T-helper 17 cell (primary cell): ENCODE measurements at places on chromosomes 7 and 10.

GRCh38 chr7:120373174-120373573 is 100.2 kb downstream of the KCND2 start:
- no peak for DNase-seq

DNA sequence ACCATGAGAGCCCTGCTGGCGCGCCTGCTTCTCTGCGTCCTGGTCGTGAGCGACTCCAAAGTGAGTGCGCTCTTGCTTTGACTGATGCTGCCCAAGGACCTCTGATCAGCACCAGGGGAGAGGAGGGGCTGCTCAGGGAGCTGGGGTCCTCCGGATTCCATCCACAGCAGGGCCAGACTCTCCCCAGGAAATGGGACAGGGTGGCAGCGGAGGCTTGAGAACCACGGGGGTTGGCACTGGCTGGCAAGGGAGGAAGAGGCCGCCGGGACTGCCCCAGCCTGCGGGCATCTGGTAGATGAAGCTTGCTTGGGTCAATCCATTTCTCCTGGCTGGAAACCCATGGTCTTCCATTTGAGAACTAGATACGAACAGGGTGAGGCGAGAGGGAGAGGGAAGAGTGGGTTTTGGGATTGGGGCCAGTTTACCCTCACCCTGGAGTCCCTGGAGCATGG is 647 bp downstream of the PLAU start:
- no peak for DNase-seq

GRCh38 chr10:58511765-58512490 is 744 bp upstream of the BICC1 start:
- no peak for DNase-seq

- no peak for DNase-seq
Observed at GRCh38 chr10:99654390-99655175, 4.7 kb upstream of the ENTPD7 start.

- DNase-seq, result no peak
Observed at GRCh38 chr7:111029574-111030251, 61.2 kb upstream of the LRRN3 start.

GRCh38 chr7:29794959-29795629 is 11.2 kb upstream of the WIPF3 start:
- no peak for DNase-seq

GRCh38 chr7:82050792-82051191 is 280.9 kb upstream of the HGF start:
- no peak for DNase-seq

DNA sequence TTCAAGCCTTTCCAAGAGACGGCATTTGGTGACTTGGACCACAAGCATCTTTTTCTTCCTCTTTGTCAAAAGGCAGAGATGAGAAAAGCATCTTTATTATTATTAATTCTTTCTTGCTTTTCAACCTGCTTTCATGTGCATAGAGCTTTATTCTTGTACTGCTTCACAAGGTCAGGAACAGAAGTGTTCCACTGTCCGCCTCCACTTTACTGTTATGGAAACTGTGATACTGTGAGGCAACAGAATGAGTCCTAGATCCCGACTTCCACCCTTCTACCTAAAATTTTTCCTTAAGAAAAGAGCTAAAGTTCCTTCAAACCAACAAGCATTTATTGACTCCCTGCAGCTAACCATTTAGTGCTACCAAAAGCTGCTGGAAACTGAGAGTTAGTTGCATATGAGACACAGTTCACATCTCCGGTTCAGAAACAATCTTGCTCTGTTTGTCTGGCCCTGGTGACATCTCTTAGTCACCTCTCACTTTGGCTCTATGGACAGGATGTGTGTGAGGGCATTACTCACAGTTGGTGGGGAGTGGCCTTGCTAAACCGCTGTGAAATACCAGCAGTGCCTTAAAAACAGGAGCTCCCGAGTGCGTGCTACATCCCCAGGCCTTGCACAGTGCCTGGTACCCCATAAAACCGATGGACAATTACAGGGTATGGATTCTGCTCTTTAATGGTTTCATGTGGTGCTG is 77.1 kb upstream of the TRIL start:
- no peak for DNase-seq

DNA sequence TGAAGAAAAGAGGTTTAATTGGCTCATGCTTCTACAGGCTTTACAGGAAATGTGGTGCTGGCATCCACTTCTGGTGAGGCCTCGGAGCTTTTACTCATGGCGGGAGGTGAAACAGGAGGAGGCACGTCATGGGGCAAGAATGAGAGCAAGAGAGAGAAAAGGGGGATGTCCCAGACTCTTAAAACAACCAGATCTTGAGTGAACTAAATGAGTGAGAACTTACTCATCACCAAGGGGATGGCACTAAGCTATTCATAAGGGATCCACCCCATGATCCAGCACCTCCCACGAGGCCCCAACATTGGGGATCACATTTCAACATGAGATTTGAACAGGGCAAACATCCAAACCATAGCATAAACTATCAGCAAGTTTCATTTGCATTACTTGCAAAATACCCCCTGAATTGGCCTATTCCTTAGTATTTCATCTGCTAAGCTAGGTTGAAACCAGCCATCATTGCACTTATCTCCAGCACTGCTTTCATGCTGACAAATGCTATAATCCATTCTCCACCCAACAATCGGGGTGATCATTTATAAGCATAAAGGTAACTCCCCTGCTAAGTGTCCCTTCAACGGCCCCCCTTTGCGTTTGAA is 179.0 kb downstream of the NOC3L start:
- no peak for DNase-seq

DNA sequence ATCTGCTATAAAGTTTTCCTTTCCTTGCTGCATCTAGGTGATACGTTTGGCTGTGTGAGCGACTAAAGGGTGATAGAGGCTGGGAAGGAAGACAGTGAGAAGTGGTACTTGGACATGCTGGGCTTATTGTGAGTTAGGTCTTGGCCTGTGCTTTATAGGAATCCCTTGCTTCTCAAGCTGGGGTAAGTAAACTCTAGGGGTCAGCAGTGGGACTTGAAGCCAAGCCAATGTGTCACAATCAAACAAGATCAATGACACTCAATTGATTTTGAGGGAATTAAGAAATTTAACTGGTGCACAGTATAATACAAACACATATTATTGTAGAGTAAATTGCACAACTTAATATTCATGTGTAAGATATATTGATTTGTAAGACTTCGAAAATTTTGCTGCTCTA is 155.8 kb upstream of the AOAH start:
- DNase-seq, result no peak

- no peak for DNase-seq
Observed at GRCh38 chr10:47247148-47248059, 52.6 kb upstream of the GDF10 start.

DNA sequence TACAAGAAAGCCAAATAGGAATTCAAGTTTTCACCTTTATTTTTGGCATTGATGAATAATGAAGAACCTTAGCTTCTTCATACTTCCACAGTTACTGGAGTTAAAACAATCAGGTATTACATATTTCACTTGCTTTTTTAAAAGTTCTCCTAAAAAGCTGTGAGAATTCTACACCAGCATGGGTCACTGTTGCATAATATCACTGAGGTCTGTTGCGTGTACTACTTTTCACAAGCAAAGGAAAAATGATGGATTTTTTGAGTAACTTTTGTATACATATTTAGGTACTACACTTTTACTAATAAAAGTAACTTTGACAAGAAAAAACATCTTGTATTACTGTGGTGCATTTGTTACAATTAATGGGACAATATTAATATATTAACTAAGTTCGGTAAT is 15.2 kb downstream of the FAM24B start:
- DNase-seq, result no peak

DNA sequence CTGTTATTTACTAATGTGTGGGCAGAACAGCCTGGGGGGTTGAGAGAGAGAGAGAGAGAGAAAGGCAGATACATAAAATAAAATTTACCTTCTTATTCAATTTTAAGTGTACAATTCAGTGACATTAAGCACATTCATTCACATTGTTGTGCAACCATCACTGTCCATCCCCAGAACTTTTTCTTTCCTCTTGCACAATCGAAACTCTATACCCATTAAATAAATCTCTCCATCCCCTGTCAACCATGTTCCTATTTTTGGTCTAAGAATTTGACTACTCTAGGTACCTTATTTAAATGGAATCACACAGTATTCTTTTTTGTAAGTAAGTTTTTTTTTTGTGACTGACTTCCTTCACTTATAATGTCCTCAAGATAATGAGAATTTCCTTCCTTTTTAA is 181.6 kb downstream of the SND1 start:
- no peak for DNase-seq

DNA sequence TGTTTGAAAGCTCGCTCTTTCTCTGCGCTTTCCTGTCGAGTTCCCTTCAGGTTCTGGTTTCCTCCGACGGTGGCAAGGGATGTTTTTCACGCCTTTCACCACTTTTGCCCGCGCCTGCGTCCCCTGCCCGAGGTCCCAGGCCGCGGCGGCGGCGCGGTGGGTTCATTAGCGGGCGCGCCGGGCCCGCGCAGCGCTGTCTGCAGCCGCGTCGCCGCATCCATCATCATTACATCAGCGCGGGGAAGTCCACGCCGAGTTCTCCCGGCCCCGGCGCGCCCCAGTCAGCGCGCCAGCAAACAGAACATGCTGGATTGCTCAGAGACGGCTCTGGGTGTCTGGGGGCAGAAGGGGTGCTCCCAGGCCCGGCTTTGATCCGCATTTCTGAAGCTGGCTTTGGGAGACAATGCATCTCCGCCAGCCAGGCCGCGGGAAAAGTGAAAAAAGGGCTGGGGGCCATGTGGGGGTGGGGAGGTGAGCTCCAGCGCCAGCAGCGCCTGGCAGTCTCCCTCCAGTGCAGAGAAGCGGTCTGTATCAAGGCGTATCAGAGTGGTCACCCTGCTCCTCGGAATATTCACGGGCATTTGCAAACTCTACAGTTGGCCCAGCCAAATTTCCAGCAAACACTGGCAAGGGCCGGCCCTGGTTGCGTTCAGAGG is 8.9 kb downstream of the GLI3 start:
- DNase-seq, result no peak

GRCh38 chr10:80081801-80082750 is 3.6 kb downstream of the TMEM254 start:
- DNase-seq, result no peak

DNA sequence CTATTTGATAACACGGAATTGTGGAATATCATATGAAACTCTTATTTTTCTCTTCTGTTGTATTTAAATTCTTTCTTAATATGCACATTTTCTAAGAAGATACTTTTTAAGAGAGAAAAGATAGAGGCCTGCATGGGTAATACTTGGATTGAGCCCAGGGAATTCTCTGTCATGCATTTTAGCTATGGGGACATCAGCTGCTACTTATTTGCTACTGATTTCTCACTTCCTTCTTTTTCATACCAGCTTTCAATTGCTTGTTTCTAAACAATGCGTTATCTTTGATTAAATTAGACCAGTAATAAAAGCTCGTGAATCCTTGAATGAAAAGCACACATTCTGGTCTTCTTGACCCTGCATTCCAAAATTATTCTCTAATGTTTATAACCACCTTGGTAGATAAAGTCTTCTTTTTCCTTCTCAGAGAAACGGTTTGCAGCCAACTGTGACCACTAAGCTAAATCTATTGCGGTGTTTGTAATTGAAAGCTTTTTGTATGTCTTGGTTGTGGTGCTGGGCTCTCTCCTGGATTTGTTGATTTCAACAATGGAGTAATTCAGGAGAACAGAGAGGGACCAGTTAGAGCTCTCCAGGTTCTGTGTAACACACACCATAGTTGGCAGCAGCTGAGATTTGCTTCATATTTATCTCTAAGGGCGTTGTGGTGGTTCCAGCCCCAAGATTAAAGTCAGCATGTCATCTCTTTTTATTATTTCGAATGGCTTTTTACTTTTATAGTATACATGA is 139.3 kb downstream of the PPP1R9A start:
- DNase-seq, result no peak

DNA sequence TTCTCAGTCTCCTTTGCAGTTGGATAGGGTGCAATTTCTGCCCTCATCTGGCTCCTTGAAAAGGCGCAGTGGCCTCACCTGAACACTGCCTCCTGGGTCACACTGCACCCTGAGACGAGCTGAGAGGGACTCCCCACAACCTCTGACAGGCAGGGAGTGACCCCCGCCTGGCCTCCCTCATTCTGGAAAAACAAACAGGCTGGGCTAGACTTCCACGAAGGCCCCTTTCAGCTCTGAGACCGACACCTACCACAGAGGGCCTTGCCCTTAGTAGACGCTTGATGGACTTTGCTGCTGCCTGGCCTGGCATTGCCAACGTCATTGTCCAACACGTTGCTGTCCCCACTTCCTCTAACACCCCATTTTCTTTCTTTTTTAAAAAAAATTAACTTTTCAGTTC is 8.6 kb downstream of the FAM241B start:
- no peak for DNase-seq
